ENCODE measurements at places on chromosomes 5 and 9.

GRCh38 chr5:44868541-44868940 lies 59.8 kb downstream of the MRPS30 start:
- no peak for DNase-seq

DNA sequence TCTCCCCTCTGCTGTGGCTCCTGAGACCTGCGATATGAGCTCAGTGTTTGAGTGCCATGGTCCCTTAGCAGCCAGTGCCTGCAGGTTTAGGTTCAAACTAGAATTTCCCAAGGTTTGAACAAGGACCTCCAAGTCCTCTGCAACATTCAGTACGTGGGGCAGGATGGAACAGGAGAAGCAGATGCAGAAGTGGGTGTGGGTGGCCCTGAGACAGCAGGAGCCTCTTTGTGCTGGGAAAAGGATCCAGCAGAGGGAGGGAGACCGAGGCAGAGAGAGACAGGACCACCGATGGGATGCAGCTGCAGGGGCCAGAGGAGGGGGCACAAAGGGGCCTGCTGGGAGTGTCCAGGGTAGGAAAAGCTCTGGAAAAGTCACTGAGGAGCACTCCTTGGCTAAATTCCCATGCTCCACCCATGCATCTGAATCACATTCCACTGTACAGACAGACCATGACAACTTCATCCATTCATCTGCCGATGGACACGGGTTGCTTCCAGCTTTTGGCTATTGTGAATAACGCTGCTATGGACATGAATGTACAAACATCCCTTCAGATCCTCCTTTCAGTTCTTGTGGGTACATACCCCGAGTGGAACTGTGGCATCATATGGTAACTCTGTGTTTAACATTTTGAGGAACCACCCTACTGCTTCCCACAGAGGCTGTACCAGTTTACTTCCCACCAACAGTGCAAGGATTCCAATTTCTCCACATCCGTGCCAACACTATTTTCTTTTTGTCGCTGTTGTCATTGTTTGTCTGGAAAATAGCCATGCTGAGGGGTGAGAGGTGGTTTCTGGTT lies 26.7 kb upstream of the SUSD3 start:
- DNase-seq = no peak

DNA sequence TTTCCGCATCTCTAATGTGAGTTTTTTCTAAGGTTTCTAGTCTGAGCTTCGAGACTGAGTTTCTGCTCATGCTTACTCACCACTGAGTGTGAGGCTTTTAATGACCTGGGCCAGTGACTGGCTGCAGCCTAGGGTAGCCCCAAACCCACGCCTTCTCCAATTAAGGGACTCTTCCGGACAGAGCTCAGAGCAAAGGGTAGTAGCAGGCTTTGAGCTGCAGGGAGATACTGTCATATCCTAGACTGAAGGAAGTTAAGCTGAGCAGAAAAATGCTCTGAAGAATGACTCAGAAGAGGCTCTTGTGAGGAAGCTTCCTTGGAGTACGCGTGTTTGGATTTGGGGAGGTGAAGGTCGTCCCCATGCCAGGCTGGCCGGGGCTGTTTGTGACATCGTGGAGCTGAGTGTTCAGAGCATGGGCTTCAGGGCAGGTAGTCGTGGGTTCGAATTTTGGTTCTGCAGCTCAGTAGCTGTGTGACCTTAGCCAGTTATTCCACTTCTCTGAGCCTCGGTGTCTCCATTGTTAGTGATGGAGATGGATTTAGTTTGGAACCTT lies 3.5 kb downstream of the USP20 start:
- DNase-seq = no peak

GRCh38 chr5:172417983-172418630 lies 36.2 kb downstream of the SH3PXD2B start:
- DNase-seq = peak; percentile 56

DNA sequence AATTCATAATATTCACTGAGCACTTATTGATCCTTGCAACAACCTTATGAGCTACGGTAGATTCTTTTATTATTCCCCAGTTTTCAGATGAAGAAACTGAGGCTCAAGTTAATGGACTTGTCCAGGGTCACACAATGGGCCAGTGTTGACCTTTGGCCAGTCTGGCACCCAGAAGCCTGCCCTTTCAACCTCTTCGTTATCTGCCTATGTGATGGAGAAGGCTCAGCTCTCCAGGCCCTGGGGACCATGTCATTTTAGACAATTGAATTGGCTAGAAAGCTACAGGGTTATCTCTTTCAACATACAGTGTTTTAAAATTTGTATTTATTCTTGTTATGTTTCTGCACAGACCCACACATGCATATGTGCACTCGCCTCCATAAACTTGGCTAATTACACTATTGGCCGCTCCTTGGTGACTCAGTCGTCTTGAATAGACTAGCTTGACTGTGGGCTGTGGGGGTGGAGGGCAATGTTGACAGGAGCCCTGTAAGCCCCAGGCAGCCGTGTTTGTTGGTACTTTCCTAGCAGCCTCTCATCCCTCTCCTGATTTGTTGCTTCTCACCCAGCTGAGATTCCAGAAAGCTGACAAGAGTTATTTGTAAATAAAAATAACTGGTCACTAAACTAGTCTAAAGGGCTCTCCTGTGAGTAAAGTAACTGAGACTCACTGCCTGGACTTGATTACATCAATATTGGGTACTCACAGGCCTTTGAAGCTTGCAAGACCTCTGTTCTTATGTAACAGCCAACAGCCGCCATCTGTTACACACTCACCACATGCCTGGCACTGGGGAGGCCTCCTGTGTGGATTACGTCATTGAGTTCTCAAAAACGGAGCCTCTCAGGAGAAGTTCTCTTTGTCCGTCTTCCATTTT lies 8.5 kb upstream of the ANGPTL2 start:
- DNase-seq = no peak

- DNase-seq = no peak
Measured at GRCh38 chr5:58450811-58451629, 8.9 kb downstream of the PLK2 start.

DNA sequence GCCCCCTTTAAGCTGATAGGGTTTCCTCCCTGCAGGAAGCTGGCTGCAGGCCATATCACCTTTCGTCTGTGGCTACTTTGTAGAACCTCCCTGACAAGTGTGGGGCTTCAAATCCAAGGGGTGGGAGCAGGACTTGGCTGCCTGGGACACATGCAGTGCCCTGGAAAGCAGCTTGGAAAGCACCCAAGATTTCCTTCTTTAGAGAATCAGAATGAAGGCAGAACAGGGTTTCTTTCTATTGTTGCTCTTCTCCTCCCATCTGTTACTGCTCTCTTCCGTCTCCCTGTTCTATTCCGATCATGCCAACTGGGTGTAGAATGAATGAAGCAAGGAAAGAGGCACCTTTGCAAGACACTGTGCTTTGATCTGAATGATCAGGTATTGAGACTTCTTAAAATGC lies 282.2 kb downstream of the MED10 start:
- no peak for DNase-seq

GRCh38 chr9:95138474-95138873 lies 179.0 kb downstream of the FANCC start:
- DNase-seq = no peak

GRCh38 chr9:93108291-93109041 lies 12.4 kb downstream of the CARD19 start:
- DNase-seq = no peak

GRCh38 chr9:83714329-83714728 lies 6.6 kb upstream of the UBQLN1 start:
- DNase-seq = no peak

GRCh38 chr5:89769975-89770374 lies 639.6 kb downstream of the CETN3 start:
- no peak for DNase-seq

DNA sequence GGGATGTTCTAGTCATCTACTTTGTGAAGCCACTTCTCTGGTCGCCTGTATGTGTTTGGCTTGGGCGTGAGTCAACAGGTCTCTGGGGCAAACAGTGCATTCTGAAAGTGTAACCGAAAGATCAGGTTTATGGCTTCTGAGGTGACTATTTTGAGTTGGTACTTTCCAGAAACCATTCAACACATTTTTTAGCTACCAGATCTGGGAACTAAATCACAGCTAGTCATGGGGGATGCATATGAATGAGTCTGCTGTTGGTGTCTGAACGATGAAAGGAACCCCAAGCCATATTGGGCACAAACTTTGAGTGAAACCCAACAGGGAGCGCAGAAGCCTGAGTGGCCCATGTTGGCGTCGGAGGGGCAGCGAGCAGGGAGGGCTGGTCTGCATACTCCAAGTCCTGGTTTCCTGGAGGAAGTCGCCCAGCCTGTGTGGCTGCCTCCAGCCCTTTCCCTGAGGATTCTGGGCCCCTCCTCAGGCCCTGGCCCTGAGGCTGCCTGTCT lies 35.3 kb downstream of the UBE2QL1 start:
- no peak for DNase-seq

DNA sequence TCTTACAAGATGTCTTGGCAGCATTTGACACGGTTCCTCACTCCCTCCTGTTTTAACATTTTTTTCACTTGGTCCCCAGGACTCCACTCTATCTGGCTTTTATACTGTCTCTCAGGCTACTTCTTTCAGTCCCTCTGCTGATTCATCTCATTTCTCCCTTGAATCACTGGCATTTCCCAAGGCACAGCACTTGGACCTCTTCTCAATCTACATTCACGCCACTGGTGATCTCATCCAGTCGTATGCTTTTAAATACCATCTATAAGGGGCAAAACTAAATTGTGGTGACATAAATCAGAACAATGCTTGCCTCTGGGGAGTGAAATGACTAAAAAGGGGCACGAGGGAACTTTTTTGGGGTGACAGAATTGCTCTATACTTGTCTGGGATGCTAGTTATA lies 47.1 kb downstream of the MAPKAP1 start:
- no peak for DNase-seq

DNA sequence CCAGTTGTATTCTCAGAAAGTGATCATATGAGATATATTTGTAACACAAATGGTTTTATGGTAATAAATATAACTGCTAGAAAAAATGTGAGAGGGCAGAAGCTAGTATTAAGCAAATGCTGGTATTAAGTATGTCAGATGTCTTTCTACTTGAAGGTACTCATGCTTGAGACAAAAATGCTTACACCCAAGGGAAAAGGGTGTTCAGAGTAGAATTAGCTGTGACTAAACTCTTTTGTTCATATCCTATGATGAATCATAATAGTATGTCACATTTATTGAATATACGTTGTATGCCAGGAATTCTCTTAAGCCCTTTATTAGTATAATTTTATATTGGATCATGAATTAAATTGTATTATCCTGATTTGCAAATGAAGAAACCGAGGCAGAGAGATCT lies 2.2 kb downstream of the ADGRV1 start:
- no peak for DNase-seq

DNA sequence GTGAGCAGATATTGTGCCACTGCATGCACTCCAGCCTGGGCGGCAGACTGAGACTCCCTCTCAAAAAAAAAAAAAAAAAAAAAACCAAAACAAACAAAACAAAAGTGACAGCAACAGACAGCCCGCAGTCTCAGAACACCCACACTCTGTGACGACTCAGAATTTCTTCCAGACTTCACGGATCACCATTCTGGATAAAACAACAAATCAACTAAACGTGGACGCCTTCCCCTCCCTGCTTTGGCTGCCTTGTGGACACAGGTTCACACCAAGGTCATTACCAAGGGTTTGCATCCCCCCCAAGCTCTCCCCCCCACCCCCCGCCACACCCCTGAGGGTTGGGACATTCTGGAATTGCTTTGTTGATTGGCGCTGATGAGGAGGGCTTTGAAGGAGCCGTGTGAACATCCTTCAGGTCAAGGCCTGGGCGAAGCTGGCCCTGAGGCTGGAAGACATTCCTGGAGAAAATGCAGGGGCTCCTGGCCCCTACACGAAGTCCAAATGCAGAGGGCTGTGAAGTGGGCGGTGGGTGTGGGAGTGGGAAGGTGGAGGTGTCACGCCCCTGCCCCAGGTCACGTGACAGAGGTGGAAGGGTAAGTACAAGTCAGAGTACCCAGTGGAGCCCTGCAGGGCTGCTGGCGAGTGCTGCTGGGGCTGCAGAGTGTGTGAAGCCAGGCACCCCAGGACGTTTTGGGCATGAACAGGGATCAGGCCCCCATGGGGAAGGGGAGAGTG lies 10.1 kb downstream of the LCN10 start:
- no peak for DNase-seq

GRCh38 chr5:166436872-166437271 lies 1854.6 kb upstream of the WWC1 start:
- DNase-seq = no peak

DNA sequence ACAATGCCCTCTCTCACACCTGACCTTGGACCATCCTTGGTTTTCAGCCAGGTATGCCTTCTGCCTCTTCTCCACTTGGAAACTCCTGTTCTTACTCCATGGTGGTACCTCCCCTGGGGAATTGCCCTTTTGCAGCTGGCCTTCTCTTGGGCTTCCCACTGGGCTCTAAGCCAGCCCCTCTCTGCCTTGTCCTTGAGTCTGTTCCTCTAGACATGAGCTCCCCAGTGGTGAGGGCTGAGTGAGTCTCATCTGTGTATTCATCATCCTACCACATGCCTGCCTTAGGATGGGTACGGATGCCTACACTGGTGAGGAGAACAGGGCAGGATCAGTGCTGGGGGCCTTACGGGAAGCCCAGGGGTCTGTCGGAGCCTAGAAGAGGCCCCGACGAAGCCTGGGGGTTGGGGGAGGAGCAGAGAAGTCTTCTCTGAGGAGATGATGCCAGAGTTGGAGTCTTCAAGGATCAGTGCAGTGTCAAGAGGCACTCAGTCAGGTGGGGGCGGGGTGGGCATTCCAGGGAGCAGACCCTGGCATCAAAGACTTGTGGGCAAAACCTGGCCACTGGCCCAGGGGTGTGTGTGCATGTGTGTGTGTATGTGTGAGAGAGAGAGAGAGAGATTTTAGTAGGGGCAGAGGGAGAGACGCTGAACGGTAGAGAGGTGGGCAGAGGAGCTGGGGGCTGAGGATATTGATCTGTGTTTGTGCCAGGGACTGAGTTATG lies 5.2 kb upstream of the CRB2 start:
- no peak for DNase-seq

- no peak for DNase-seq
Measured at GRCh38 chr5:89105836-89106235, 222.9 kb upstream of the MEF2C start.

- no peak for DNase-seq
Measured at GRCh38 chr5:95256991-95257390, 27.9 kb downstream of the MCTP1 start.

DNA sequence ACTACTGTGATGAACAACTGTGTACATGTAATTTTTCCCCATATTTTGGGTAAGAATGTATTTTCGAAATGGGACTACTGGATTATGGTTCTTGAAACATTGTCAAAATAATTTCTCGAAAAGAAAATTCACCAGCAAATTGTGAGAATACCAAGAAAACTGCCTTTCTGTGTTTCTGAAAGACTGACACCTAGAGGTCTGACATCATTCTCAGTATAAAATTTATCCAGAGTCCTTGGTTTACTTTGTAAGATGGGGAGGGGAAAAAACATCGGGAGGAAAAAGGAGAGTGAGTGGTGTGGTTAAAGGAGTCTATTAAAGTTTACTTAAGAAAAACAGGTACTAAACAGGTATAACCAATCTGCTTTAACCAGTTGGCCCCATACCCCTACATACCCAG lies 149.2 kb downstream of the CEP120 start:
- no peak for DNase-seq

DNA sequence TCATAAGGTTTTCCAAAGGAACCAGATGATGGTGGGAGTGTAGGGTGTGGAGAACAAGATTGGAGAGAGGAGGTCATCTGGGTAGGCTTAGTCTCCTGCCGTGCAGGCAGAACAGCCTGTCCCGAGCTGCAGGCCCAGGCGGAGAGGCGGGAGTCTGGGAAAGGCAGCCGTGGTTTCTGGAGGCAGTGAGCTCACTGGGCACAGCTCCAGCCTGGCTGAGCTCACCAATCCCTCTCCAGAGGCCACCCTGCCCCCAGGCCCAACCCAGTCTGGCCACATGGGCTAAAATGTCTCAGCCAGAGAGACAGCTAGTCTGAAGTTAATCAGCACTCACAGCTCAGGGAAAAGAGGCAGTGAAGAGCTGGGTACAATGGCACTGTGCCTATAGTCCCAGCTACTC lies 12.3 kb downstream of the P4HA2 start:
- DNase-seq = no peak

GRCh38 chr9:131091352-131091992 lies 4.9 kb upstream of the AIF1L start:
- DNase-seq = no peak
